ENCODE measurements at places on chromosomes 5 and 9.

GRCh38 chr9:122228568-122229484, at the start of gene LHX6:
LHX6 (minus strand) TSS chr9:122228957; CDS start chr9:122228740, 217 bp downstream.
- DNase-seq, result no peak

- DNase-seq, result peak; percentile 18
Observed at GRCh38 chr9:68887232-68887631, 126.7 kb downstream of the PRKACG start.

- no peak for DNase-seq
Observed at GRCh38 chr9:134301387-134302129, 24.7 kb upstream of the RXRA start.

- no peak for DNase-seq
Observed at GRCh38 chr5:139167533-139167932, 30.6 kb downstream of the SIL1 start.
